Pericardium fibroblast (primary cell): ENCODE measurements at places on chromosomes 13 and 19. TPM values are rescaled to one million over a fixed set of nuclear protein-coding genes. Genes with fewer than 3 reads are reported as not detected.

Gene IFI30
- total RNA-seq, result 3.5 TPM in 1 of 2 replicates, not detected in the other

Gene VSTM1
- total RNA-seq, result not detected in 2 replicates

Gene ZNF135
- 3.3 and 3.4 TPM in 2 replicates for total RNA-seq

Gene ATP4B
- 0.09 TPM in 1 of 2 replicates, not detected in the other for total RNA-seq
